ENCODE measurements at places on chromosomes 1 and 21.
A peak's percentile ranks its signal among the peaks of the same experiment; 100 is the strongest.

DNA sequence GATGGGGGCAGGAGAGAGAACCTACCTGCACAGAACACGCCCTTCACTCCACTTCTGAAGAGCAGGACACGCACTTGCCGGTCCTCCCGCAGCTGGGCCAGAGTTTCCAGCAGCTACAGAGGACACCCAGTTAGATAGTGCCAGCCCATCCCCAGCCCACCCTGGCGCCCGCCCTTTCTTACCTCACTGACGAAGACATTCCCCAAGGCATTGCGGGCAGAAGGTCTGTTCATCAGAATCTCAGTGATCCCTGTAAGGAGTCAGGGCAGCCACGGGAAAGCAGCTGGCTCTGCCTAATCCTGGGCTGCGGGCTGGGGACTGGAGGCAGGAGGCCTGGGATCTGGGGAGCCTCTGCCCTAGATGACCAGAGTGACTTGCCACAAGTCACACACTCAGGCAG, 10.0 kb downstream of the ECHDC2 start:
- DNase-seq = no peak

DNA sequence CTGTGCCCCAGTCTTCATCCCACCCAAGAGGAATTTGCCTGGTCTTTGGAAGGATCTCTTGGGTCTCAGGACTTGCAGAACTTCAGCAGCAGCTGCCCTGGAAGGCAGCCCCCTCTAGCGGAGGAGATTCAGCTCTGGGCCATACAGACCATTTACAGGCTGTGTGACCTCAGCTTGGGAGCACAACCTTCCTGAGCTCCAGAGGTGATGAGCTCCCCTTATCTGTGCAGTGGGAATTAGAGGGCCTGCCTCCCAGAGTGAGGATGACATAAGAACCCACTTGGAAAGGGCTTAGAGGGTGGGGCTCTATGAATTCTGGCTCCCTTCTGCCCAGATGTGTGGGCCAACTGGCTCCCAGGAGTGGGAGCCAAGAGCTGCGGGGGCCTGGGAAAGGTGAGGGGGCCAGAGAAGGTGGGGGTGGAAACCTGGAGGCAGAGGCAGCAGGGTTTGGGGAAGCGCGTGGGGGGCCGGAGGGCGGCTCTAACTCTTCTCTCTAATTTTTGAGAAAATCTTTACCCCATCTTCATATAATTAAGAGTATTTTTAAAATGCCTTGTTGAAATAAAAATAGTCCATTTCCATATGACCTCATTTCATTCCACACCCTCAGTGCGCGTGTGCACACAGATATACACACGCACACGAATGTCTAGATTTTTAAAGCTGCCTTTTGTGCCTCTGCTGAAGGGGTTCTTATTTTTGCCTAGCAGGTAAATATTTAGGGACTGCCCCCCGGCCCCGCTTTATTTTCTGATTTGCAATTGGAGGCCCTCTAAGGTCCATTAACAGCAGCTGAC, 21.5 kb downstream of the EPHB2 start:
- DNase-seq = peak; percentile 60

DNA sequence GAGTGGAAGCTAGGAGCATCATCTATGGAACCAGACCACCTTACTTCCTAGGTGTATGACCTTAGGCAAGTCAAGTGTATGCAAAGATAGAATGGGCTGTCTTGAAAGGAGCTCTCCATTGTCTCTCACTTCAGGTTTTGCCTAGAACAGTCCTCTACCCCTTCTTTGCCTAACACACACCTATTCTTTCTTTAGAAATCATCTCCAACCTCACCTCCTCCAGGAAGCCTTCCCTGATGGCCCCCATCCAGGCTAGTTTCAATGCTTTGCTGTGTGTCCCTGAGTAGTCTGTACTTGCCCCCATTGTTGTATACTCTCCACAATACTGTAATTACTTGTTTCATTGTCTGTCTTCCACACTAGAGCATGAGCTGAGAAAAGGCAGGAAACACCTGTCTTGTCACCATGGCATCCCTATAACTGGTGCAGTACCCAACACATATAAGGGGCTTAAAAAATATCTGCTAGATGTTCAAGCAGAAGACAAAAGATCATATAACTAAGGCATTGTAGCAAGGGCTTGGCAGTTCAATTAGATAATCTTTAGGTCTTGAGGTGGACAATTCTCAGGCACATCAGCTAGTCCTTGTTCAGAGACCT, 83.0 kb downstream of the RRAGC start:
- DNase-seq = no peak

- no peak for DNase-seq
These were observed 42.3 kb downstream of the NEK7 start for GRCh38 chr1:198199105-198199504.

DNA sequence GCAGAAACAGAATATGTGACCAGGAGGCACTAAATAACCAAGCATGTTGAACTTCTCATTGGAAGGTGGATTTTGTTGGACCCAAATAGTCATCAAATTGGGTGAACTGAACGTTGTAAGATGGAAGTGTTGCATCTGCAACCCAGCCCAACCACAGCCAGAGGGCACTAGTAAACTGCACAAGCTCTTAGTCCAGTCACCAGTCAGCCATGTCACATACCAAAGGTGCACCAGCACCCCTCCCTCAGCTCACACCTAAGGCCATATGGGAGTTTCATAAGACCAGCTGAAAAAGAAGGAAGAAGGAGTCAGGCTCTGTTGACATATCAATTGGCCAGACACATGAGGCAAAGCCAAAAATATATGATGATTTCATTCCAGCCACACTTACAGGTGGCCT, 481.7 kb upstream of the NR5A2 start:
- peak; percentile 13 for DNase-seq

DNA sequence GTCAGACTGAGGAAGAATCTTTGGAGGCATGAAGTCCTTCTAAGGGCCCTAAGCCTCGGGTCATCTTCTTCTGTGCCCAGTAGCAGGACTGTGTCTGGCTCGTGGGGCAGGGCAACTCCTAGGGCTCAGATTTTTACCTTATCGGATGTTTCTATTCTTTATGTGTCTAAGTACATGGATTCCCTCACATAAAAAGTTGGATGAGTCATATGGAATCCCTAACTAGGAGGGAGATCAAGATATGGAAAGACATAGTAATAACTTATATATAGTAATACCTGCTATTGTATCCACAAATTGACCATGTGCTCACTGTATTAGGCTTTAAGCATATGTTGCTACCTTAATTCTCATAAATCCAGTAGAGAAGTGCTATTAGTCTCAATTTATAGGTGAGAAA, 364.5 kb upstream of the CAMK1G start:
- DNase-seq = no peak

- no peak for DNase-seq
These were observed 2.7 kb downstream of the PLEKHG5 start for GRCh38 chr1:6488602-6489382.

GRCh38 chr1:12215118-12215961, 14.5 kb upstream of the VPS13D start:
- DNase-seq = no peak

DNA sequence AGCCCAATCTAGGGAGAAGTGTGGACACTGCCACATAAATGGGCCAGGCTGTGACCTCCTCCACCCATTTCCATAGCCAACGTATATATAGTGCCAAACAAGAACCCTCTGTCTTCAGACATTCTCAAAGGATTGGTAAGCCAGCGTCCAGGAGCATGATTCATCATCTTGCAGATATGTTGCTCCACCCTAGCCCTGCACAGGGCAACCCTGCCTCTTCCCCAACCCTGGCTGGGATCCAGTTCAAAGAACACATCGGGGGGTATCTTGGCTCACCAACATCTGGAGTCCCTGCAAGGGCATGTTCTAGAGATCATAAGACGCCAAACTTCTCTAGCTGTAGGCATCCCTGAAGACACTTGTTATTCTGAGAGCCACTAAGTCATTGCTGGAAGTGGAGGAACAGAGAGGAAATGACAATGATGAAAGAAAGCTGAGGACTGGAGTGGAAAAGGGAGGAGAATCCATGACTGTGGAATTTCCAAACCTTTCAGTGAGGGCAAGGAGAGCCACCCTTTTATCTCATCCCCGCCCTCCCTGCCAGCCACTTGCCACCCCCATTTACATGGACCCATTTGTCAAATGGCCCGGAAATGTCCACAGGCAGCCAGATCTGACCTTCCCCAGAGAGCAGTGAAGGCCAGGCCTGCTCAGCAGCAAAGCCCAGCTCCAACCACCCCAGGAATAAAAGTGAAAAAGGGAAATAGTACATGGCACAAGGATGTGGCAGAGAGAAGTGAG, 144.1 kb upstream of the CTTNBP2NL start:
- peak; percentile 87 for DNase-seq

DNA sequence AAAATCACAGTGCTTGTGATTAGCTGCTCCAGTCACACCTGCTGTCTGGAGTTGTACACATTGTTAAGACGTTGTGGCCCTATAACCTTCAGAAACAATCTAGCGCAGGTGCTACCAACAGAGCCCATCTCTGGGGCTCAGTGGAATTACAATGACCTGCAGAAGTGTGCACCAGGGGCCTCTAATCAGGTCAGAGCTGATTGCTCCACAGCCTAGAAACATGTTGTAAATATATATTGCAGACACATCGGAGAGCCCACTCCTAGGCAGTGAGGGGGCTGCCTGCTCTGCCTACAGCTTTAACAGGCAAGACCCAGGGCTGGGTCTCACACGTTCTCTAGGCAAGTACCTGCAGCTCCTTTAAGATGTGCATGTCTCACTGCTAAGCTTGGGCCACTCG, 302.0 kb downstream of the SIPA1L2 start:
- DNase-seq = no peak

DNA sequence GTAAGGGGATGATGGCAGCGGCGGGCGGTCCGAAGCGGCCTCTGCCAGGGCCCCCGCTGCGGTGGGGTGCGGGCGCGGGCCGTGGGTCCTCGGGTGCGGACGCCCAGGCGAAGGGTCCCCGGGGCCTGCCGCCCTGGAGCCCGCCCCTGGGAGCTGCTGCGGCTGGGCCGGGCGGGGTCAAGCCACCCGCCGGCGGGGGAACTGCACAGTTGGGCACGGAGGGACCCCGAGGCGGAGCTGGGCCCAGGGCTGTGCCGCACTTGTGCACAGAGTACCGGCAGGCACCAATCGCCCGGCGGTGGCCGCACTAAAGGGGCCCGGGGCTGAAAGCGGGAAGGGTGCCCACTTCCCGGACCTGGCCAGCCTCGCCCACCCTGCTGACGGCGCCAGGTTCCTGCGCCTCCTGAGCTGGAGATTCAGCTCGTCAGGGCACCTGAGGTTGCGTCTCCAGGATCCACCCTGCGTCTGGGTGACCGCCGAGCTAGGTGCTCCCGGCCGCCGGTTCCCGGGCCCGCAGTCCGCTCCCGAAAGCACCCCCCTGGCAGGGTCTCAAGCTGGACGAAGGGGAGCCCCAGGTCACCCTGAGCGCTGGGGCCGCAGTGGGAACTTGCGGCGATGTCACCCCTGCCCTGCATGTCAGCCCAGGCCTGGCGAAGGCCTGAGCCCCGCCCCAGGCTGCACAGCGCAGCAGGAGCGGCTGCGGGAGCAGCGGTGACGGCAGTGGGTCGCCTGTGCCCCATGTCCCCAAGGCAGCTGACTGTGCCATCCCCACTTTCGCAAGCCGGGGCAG, 56.7 kb upstream of the ETV3 start:
- DNase-seq = no peak

GRCh38 chr21:25314247-25314646, 293.0 kb downstream of the MRPL39 start:
- DNase-seq = no peak

Data from GM23248 (cell line).